RWPE2 (cell line): ENCODE measurements at places on chromosomes 4 and X.

GRCh38 chrX:74492720-74493201 is 71.5 kb downstream of the SLC16A2 start:
- H3K4me1 ChIP-seq: no peaks in the 10 kb centered on the region
- H3K36me3 ChIP-seq: no peaks in the 10 kb centered on the region
- DNase-seq: no peak
- no peak overlapping the region for H3K4me3 ChIP-seq
- no peaks in the 10 kb centered on the region for H3K27me3 ChIP-seq
- H3K27ac ChIP-seq: no peak overlapping the region

DNA sequence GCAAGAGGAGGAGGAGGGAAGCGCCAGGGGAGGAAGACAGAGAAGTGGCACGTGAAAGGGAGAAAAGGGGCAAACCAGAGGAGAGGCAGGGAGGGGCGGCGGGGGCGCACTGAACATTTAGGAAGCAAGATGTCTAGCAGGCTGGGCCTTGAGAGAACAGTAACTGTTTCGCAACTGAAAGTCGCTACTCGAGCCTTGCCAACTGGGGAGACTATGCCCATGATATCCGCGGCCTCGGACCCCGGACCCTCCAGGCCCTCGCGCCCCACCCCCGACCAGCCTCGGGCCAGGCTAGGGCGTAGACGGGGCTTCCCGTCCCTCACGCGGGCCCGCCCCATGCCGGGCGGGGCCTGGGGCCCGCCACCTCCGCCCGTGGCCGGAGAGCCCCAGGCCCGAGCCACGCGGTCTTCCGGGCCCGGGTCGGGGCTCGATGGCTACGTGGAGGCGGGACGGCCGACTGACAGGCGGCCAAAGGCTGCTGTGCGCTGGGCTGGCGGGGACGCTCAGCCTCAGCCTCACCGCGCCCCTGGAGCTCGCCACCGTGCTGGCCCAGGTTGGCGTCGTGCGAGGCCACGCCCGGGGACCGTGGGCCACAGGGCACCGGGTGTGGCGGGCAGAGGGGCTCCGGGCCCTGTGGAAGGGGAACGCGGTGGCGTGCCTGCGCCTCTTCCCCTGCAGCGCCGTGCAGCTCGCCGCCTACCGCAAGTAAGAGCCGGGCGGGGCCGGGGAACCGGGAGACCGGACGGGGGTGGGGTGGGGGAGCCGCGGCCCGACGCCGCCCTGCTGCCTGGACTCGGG is at the start of gene SLC25A43:
Gene SLC25A43 (plus strand): TSS at position 363 of the 798 bp plus-strand sequence. CDS start 68 bp downstream, at position 431.
- H3K27ac ChIP-seq: peak within 1 kb of the TSS; percentile 56
- H3K4me3 ChIP-seq: peak within 1 kb of the TSS; percentile 55
- H3K4me1 ChIP-seq: no peaks in the 10 kb centered on the region
- no peaks in the 10 kb centered on the region for H3K27me3 ChIP-seq
- no peaks in the 10 kb centered on the region for H3K36me3 ChIP-seq

DNA sequence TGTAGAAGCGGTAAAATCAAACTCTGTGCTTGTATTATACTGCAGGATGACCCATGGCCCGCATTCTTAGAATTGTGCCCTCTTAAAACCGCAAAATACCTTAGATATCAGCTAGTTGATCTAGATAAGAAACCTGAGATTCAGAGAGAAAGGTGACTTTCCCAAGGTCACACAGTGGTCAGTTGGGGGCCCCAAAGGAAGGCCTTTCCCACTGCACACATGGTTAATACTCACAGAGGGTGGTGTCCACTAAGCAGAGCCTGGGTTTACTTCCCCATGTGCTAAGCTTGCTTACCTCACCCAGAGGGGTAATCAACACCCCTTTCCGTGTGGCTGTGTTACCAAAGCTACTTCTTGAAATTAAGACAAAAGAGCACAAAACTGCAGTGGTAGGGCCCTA is 66.3 kb downstream of the RBM47 start:
- peaks cover 11% of the 10 kb centered on the region for H3K4me1 ChIP-seq
- DNase-seq: no peak
- no peak overlapping the region for H3K4me3 ChIP-seq
- H3K27me3 ChIP-seq: no peaks in the 10 kb centered on the region
- H3K36me3 ChIP-seq: no peaks in the 10 kb centered on the region
- H3K27ac ChIP-seq: no peak overlapping the region

GRCh38 chr4:7710126-7710525 is 229.5 kb downstream of the AFAP1 start:
- no peaks in the 10 kb centered on the region for H3K4me1 ChIP-seq
- DNase-seq: no peak
- H3K27me3 ChIP-seq: no peaks in the 10 kb centered on the region
- H3K27ac ChIP-seq: no peak overlapping the region
- no peak overlapping the region for H3K4me3 ChIP-seq

- H3K4me3 ChIP-seq: no peak overlapping the region
- no peak for DNase-seq
- H3K36me3 ChIP-seq: no peaks in the 10 kb centered on the region
- H3K27ac ChIP-seq: no peak overlapping the region
These were observed 6.7 kb downstream of the RTL8B start for GRCh38 chrX:135015523-135016245.
